Fibroblast of skin of right biceps (primary cell): ENCODE measurements at places on chromosomes 7 and 10.

DNA sequence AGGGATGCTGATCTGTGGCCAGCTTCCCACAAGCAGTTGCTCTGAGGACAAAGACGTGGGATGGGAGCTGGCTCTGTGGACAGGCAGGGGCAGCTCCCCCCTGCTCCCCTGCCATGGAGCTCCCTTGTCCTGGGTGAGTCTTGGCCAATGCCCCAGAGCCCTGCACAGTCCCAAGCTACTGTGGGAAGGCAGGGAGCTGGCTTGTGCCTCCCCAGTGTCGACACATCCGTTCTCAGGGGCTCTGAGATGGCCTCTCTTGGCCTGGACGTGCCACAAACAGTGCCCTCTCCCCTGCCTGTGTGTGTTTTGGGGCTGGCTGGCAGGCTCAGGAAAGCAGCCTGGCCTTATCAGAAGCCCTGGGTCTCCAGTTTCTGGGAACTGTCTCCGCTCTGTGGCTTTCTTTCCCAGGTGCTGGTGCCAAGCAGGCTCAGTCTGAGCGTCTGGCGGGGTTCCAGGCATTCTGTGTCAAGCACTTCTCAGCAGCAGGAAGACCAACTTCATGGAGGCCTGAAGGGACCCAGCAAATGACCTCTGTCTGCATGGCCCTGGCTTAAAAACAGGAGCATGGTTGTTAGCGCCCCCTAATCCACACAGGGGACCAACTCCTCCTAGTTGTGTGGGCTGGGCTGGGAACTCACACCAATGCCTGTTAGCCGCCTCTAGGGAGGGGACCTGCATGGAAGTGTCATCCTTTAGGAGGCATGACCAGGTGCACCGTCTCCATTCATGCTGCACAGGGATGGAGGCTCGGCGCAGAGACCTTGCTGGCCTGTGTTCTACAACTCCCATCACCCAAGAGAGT is 375.2 kb downstream of the RPS24 start:
- DNase-seq, result peak; percentile 30

DNA sequence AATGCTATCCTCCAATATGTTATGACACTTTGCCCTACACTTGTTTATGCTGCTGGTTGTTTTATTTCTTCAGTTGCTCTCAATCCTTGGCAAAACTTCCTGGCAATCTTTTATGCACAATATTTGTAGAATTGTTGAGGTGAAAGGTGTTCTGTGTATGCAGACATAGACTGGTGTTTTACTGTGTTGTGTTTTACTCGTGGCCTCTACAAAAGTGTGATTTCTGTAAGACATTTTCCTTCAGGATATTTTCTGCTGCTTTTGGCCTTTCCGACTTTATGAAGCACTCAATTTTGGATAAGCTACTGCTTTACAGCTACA is 21.8 kb downstream of the GLCCI1 start:
- DNase-seq, result no peak

DNA sequence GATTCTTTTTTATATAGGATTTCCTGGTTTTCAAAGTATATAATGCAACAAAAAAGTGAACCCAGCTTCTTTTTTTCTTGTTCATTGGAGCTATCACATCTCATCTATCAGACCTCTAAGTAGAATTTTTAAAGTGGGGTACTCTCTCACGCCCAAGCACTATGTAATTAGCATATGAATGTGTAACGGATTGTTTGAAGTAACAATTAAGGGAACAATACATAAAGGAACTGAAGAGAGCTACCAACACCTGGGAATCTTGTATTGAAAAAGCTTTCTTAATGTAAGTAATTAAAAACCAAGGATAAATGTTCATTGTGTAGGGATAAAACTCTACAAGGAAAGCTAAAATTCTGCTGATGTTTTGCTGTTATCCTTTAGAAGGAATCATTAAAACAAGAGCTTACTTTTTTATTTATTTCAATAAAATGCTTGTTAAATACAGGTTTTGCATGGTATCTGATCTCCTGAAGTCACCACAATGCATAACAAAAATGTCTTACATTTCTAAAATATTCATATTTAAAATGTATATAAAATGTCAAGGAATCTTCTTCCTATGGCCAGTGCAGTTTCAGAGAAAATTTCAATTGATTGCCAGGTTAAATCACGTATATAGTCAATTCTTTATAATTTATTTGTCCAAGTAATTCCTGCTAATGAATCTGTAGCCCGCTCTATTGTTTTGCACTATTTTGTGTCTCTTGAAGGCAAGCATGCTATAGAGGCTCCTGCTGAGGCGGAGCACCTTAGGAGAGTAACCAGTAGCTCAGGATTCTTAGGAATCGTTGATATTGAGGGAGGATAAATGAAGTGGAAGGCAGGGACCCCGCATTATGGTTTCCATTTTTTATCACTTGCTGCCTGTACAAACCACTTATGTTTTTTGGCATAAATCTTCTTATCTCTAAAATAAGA is 51.6 kb downstream of the PTPRZ1 start:
- DNase-seq, result no peak

DNA sequence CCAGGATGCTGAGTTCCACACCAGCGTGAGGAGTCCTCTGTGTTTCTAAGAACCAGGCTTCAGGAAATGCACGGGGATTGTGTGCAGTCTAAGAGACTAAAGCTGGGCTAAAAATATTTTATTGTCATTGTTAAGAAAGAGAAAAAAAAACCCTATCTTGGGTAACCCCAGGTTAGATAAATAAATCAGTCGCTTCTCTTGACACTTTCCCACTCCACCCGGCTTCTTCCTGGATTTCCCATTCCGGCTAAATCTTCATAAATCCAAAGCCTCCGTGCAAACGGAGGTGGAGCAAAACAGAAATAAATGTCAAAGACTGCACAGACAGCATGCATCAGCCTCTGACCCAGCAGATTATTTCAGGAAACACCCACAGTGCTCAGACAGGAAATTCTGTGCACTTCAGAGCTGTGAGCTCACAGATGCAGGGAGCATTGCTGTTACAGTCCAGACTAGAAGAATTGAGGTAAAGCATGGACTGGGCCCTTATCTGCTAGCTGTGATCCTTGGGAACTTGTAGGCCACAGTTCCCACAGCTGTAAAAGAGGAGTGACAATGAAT is 44.8 kb upstream of the GRID1 start:
- peak; percentile 85 for DNase-seq

DNA sequence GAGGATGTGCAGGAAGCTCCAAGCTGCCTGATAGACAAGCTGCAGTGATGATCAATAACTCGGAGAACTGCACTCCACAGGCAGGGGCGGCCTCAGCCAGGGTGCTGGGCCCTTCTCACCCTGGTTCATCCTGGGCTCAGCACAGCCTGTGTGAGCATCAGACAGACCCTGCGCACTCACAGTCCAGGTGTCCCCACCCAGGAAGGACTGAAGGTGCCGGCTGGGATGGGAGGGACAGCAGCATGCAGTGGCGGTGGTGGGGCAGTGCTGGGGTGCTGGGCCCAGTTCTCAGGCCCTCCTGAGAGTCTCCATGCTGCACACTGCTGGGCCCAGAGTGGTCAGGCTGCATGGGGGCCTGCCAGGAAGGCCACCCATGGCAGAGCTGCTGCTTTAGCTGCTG is 74.1 kb downstream of the ITIH5 start:
- no peak for DNase-seq

GRCh38 chr7:78835897-78836296 is 617.6 kb downstream of the MAGI2 start:
- DNase-seq, result no peak
